ENCODE measurements at places on chromosomes 11 and 22. TPM values are rescaled to one million over a fixed set of nuclear protein-coding genes. Genes with fewer than 3 reads are reported as not detected.

The CCDC89 gene
- total RNA-seq: 7.1 TPM

The SMIM35 gene
- not detected for total RNA-seq

The DRD4 gene
- not detected for total RNA-seq

The NDUFV1 gene
- 145 TPM for total RNA-seq

The PDGFD gene
- total RNA-seq: 73.8 TPM

All from cardiac ventricle fibroblast (primary cell).